CD4-positive, CD25-positive, alpha-beta regulatory T cell (primary cell): ENCODE measurements at places on chromosomes 3 and 15. TPM values are rescaled to one million over a fixed set of nuclear protein-coding genes. Genes with fewer than 3 reads are reported as not detected.
A peak's percentile ranks its signal among the peaks of the same experiment; 100 is the strongest.

The CHDH gene
- total RNA-seq: 4.3 TPM

The MNS1 gene
- not detected for total RNA-seq

The LYZL4 gene
- total RNA-seq: not detected

- DNase-seq: no peak
- H3K4me3 ChIP-seq: no peak within 1 kb of the TSS
- H3K36me3 ChIP-seq: no peaks in the 10 kb centered on the region
- no peaks in the 10 kb centered on the region for H3K27me3 ChIP-seq
- no peaks in the 10 kb centered on the region for H3K4me1 ChIP-seq
Observed at GRCh38 chr3:187702507-187703033, at the start of gene RTP2. Gene RTP2 (minus strand): TSS chr3:187702557. CDS start chr3:187702128, 429 bp downstream.

- no peak for DNase-seq
- no peaks in the 10 kb centered on the region for H3K4me1 ChIP-seq
- H3K4me3 ChIP-seq: no peak overlapping the region
- no peak overlapping the region for H3K27ac ChIP-seq
- H3K36me3 ChIP-seq: no peaks in the 10 kb centered on the region
Observed at GRCh38 chr3:36416599-36416998, 36.3 kb downstream of the STAC start.

- H3K27ac ChIP-seq: no peak overlapping the region
- peaks cover 78% of the 10 kb centered on the region for H3K36me3 ChIP-seq
- no peaks in the 10 kb centered on the region for H3K27me3 ChIP-seq
- DNase-seq: no peak
- peak overlapping the region; percentile 23 for H3K4me3 ChIP-seq
- H3K4me1 ChIP-seq: no peaks in the 10 kb centered on the region
Observed at GRCh38 chr15:50970524-50970923, 62.0 kb downstream of the AP4E1 start.

- H3K4me3 ChIP-seq: no peak overlapping the region
- no peaks in the 10 kb centered on the region for H3K36me3 ChIP-seq
- H3K27me3 ChIP-seq: no peaks in the 10 kb centered on the region
Observed at GRCh38 chr3:173699353-173699752, 301.8 kb downstream of the NLGN1 start.
